ENCODE measurements at places on chromosomes 16 and 17.
A peak's percentile ranks its signal among the peaks of the same experiment; 100 is the strongest.

GRCh38 chr16:21175397-21175796 lies 16.9 kb downstream of the LDAF1 start:
- no peak for DNase-seq

- no peak for DNase-seq
Observed at GRCh38 chr17:77462553-77463497, 322.1 kb downstream of the SEC14L1 start.

GRCh38 chr17:77391668-77392375 lies 251.1 kb downstream of the SEC14L1 start:
- no peak for DNase-seq

DNA sequence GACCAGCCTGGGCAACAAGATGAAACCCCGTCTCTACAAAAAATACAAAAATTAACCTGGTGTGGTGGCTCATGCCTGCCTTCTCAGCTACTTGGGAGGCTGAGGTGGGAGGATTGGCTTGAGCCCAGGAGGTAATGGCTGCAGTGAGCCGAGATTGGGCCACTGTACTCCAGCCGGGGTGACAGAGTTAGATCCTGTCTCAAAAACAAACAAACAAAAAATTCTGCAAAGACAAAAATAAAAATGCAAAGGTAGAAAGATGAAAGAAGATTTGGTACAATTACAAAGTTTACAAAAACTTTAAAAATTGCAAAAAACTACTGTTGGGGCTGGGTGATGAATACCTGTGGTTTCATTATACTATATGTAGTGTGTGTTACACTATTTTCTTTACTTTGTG lies 5.5 kb upstream of the CDH1 start:
- no peak for DNase-seq

- no peak for DNase-seq
Observed at GRCh38 chr17:17309356-17309755, 6.2 kb downstream of the NT5M start.

DNA sequence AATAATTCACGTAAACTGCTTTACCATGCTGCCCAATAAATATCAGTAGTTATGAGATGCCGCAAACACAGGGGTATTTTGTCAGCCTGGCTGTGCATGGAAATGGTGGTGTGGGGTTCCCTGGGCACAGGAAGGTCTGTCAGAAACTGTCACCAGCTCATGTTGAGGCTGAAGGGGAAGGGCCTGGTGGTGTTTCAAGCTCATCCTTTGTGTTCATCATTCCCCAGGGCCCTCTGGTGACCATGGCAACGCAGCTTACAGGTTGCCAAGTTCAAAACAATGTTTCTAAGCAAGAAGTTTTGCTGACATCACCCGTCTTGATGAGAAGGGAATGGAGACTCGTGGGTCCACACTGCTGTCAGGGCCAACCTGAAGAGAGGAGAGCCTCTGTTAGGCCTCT lies 348.9 kb upstream of the C16orf82 start:
- DNase-seq, result no peak

DNA sequence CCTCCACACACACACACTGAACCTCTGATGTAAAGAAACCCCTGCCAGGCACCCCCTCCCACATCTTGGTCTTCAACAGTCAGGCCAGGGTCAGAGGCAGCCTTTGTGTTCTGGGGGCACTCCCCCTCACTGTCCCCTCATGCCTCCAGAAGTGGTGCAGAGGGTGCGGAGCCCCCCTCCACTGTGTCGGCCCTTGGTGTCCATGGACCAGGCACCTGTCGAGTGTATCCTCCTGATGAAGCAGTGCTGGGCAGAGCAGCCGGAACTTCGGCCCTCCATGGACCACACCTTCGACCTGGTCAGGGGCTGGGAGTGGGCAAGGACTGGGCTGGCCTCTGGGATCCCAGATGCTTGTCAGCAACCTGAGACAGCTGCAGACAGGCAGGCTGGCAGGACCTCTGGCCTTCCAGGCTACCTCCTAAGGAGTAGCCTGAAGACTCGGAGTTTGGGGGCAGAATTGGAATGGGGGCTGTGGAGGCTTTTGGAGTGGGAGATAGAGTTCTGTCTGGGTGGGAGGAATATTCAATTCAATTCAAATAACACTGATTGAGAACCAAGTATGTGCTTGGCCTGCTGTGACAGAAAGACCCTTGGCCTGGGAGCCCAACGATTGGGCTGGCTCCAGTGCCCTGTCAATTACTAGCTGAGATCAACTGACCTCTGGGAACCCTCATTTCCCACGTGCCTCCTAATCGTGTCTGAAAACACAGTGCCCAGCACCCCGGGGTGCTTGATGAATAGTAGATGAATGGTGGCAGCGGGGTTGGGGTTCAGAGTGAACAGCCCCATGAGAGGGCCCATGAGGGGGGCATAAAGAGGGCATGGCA lies 11.5 kb downstream of the GUCY2D start:
- no peak for DNase-seq

GRCh38 chr16:3000540-3000939 lies 12.2 kb upstream of the CLDN9 start:
- DNase-seq, result no peak

GRCh38 chr16:11795887-11796226 lies 1.2 kb downstream of the ZC3H7A start:
- DNase-seq, result no peak

DNA sequence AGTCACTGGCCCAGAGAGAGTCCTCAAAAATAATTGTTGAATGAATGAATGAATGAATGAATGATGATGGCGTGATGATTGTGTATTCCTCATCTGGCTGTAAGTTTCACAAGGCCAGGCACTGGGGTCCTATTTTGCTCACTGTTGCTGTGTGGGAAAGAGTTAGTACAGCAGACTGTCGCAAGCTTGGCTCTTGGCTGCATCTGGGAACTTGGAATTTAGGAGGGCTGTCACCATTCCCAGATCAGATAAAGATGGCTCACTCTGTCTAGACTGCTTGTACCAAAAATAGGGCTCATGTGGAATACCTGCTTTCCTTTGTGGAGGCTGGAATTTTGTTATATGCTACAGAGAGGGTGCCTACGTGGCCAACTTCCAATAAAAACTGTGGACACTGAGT lies 530.6 kb downstream of the WWOX start:
- DNase-seq, result no peak

DNA sequence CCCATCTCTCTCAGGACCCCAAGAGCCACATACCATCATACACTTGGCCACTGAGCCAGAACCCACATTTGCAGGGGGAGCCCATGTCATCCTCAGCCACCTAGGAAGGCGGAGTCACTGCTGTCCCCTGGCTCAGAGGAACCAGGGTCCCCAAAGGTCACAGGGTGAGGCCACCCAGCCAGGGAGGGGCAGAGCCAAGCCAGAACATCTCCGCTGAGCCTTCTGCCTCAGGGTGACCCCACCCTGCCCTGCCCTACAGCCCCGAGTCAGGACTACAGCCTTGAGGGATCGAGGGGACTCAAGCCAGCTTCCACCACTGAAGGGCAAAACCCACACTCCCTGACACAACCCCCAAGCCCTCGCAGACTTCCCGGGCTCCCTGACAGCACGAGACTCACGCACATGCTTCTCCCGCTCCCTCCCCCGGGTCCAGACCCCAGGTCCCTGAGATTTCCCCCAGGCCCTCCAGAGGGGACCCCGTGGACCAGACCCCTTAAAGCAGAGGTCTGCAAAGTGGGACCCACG lies 17.4 kb downstream of the PIEZO1 start:
- no peak for DNase-seq

GRCh38 chr16:81818568-81818896 lies 39.4 kb downstream of the PLCG2 start:
- DNase-seq, result no peak

DNA sequence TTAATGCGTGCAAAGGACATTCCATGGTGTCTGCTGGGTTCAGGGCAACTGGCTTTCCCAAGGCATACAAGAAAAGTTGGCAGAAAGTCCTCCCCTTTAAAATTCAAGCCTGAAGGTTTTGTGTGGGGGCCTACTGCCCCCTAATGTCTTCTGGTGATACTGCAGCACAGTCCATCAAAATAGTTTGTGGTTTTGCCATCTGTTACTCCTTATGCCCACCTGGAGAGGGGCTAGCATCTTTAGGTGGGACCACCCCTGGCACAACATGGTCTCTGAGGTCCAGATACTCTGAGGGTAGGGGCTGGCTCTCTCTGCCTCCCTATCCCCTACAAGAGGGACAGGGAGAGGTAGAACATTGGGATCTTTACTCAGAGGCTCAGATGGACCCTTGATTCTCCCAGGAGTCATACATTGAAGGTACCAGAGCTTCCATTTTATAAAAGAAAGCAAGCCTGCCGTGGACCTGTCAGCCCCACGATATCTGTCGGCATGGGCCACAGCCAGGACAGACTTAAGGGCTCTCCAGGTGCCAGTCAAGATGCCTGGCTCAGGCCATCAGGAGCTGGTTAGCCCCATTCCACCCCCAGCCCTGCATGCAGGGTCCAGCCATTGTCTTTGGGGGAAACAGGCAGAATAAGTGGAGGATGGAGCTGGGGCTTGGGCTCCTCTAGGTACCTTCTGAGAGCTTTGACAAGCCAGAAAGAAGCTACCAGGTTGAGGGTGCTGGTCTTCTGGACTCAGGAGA lies 6.3 kb downstream of the ESRP2 start:
- peak; percentile 45 for DNase-seq

GRCh38 chr16:11737713-11738112 lies 4.9 kb downstream of the TXNDC11 start:
- DNase-seq, result no peak

DNA sequence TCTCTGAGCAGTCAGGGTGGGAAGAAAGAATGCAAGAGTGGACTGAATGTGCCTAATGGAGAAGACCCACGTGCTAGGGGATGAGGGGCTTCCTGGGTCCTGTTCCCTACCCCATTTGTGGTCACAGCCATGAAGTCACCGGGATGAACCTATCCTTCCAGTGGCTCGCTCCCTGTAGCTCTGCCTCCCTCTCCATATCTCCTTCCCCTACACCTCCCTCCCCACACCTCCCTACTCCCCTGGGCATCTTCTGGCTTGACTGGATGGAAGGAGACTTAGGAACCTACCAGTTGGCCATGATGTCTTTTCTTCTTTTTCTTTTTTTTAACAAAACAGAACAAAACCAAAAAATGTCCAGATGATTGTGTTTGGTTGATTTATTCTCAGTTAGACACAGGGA lies 14.1 kb downstream of the IGFBP4 start:
- no peak for DNase-seq

GRCh38 chr17:7695586-7695985 lies 7.3 kb downstream of the WRAP53 start:
- no peak for DNase-seq

DNA sequence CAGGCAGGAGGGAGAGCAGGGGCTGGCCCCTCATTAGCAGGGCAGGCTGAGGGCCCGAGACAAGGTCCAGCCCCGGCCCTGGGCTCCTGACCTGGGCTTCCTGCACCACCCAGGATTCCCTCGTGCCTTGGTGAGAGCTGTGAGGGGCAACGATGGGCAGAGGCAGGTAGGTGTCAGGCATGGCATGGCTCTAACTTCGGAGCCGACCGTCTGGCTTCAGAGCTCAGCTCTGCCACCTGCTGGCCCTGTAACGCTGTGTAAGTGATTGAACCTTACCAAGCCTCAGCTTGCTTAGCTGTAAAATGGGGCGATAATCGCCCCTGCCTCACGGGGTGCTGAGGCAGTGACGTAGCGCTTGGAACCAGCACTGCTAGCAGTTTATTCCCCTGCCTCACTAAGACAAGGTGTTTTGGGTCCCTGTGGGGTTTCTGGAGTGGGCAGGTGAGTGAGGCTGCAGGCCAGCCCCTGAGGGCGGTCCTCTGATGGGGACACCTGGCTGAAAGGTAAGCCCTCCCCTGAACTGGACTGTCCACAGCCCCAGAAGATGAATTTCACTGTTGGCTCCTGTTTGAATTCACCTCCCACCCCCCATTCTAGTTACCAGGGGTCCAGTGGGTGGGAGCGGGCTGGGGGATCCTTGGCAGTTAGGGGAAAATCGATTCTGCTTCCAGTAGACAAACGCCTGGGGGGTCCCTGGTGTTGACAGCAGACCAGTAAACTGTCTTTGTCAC lies 184.8 kb upstream of the GSE1 start:
- peak; percentile 38 for DNase-seq

Data from CD4-positive, alpha-beta T cell treated with Interleukin-15 for 1 hour (primary cell).